GOT3 (cell line): ENCODE measurements at places on chromosomes 2 and 18.

GRCh38 chr2:118750959-118751565 is 96.4 kb downstream of the EN1 start:
- no peak for DNase-seq

DNA sequence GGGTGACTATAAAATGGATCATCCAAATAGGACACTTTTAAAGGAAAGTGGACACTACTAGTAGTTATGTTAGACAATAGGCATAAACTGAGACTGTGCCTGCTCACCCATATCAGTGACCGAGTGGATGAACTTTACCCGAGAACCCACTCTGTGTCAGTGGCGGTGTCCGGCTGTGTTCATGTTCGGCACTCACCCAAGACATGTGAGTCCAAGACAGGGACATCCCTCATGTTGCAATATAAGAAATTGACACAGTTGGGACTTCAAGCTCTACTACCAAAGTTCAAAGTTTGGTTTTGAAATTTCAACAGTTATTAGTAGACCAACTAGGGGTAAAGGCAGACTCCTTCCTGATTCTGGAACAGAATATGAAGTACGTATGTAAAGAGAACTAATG is 326.3 kb upstream of the TNP1 start:
- DNase-seq = no peak

DNA sequence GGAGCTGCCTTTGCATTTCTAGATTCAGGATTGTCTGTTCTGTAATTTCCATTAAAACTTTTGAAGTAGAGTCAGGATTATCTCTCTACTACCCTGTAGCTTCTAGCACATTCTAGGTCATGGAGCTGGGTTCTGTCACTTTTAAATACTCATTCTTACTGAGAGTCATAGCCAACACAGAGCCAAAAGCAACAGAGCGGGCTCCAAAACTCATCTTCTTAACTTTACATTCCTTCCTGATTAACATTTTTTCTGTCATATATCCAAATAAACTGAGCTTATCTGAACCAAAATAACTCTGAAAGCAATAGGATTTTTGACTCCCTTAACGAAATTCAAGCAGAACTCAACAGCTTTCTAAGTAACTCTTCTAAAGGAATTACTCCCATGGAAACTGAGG is 12.9 kb downstream of the PREPL start:
- DNase-seq = no peak

DNA sequence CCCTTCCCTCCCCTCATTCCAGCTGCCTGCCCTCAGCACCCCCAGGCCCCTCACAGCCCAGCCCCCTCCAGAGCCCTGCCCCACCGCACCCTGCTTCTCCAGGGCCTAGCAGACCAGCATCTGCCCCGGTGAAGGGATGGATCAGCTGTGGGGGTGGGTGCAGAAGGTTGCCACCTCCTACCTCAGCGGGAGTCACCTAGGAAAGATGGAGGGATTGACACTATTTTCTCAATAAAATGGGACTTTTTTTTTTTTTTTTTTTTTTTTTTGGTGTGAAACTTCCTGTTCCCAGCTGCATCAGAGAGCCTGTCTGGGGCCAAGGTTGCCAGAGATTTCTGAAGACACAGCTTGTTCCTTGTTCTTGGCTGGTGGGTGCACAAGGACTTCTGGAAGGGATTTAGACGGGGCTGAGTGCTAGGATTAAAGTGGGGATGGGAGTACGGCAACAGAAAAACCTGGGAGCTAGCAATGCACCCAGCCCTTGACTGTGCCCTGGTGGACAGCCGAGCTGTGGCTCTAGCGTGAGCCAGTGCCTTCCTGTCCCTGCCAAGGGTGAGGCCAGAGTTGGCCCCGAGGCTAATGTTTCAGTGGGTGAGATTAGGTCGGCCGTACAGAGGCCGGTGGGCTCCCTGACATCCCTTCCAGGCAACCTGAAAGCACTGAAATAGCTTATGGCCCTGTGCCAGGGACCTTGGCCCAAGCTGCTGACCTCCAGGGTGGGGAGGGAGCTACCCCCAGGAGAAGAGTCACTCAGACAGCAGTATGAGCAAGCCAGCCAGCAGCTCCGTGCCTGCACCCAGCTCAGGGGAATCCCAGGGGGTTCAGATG is 4.6 kb downstream of the B3GNT7 start:
- DNase-seq = no peak

- no peak for DNase-seq
These were observed 8.0 kb downstream of the ZEB2 start for GRCh38 chr2:144511937-144512336.

GRCh38 chr2:55811048-55811447 is 112.5 kb downstream of the EFEMP1 start:
- DNase-seq = no peak

DNA sequence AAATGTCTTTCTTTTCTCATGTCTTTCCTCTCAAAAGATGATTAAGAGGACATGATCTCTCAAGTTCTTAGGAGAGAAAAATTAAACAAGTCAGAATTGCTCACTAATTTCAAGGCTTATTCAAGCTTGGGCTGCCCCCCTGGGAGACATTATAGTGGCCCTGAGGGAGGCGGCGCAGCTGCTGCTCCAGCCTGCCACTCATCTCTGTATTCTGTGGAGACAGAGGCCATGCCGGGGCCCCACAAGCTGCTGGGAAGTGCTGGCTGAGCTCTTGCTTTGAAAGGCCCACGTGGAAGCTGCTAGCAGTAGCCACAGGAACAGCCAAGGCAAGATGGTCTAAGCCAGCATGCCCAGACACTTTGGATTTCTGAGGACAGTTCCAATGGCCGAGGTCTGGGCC is 267.4 kb downstream of the LNPK start:
- no peak for DNase-seq

DNA sequence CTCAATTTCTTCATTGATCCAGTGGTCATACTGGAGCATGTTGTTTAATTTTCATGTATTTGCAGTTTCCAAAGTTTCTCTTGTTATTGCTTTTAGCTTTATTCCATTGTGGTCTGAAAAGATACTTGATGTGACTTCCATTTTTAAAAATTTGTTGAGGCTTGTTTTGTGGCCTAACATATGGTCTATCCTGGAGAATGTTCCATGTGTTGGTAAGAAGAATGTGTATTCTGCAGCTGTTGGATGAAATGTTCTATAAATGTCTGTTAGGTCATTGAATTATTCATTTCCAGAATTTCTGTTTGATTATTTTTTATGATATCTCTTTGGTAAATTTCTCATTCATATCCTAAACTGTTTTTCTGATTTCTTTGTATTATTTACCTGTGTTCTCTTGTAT is 139.8 kb upstream of the THUMPD2 start:
- no peak for DNase-seq

GRCh38 chr2:28052691-28053090 is 162.2 kb downstream of the BABAM2 start:
- DNase-seq = no peak

DNA sequence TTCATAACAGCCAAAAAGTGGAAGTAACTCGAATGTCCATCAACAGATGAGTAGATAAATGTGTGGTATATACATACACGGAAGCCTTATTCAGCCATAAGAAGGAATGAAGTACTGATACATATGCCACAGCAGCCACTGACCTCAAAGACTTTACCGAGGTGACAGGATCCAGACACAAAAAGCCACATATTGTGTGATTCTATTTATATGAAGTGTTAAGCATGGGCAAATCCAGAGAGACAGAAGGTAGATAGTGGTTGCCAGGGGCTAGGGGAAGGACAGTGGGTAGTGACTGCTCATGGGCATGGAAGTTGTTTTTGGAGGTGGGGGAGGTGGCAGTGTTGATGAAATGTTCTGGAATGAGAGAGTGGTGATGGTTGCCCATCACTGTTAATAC is 33.9 kb downstream of the ZAP70 start:
- DNase-seq = no peak

- DNase-seq = no peak
These were observed 9.3 kb upstream of the SPATA3 start for GRCh38 chr2:230986520-230987136.
